ENCODE measurements at places on chromosomes 2 and 18.

DNA sequence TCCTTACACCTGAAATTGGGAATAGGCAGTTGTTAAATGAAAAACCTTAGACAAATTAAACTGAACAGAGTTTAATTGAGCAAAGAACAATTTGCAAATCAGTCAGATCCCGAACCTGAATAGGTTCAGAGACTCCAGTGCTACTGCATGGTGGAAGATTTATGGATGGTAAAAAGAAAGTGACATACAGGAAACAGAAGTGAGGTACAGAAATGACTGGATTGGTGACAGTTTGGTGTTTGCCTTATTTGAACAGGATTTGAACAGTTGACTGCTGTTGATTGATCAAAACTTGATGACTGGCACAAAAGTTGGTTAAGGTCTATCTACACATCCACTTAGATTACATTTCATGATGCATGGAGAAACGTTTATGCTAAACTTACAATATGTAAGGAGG, 248.8 kb downstream of the HNMT start:
- no peak for DNase-seq

DNA sequence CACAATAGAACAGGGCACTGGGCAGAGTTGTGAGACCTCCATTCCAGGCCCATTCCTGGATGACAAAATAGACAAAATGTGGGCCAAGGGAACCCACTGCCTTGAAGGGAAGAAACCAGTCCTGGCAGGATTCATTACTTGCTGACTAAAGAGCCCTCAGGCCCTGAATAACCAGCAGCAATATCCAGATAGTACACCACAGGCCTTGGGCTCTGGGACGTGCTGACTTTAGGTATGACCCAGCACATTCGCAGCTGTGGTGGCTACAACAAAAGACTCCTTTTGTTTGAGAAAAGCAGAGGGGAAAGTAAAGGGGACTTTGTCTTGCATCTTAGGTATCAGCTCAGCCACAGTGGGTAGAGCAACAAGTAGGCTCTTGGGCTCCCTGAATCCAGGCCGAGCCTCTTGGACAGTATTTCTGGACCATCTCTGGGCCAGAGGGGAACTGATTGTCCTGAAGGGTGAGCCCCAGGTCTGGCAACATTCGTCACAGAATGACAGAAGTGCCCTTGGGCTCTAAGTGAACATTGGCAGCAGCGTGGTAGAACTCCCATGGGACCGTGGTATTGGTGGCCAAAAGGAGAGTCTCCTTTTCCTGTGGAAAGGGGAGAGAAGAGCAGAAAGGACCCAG, 89.9 kb upstream of the CD226 start:
- DNase-seq: peak; percentile 26

GRCh38 chr18:50424877-50425690, 50.2 kb downstream of the SKA1 start:
- DNase-seq: peak; percentile 98

DNA sequence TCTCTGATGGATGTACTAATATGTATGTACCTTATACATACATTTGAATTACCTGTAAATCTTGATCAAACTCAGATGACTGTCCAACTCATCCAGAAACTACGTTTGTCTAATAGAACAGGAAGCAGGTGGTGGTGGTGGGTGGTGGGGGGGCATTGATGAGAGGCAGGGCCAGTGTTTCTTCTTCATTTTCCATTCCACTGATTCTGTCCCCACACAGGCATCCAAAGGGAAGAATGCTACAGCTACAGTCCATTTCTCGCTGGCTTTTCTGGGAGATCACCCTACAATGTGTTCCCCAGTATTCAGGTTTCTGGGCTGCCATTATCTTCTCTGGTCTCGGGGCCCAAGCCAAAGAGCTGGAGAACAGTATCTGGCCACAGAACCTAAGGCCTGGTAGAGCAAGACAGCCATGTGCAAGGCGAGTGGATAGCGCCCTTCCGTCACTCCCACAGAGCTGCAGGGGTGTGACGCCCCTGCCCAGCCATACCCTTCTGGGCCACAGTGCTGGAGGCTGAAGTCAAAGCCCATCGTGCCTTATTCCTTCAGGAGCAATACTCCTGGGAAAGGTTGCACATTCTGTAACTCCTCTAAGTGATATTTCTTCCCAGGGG, 54.5 kb downstream of the BCL11A start:
- DNase-seq: peak; percentile 44

- DNase-seq: no peak
Observed at GRCh38 chr18:63046375-63046774, 273.2 kb downstream of the BCL2 start.

GRCh38 chr2:46132996-46133395, 164.2 kb upstream of the EPAS1 start:
- no peak for DNase-seq

- DNase-seq: no peak
Observed at GRCh38 chr2:161367675-161368074, 48.4 kb upstream of the TBR1 start.

GRCh38 chr18:75926811-75927210, 499.3 kb upstream of the SMIM21 start:
- DNase-seq: no peak

Measured in hematopoietic multipotent progenitor cell treated with erythropoietin and hydrocortisone succinate and interleukin-3 and kit ligand, for 8 days (in vitro differentiated cells).